Amygdala (tissue), 56 donors: ENCODE measurements at places on chromosomes 12 and 14.

- no peak for DNase-seq
These were observed 46.1 kb downstream of the FRMD6 start for GRCh38 chr14:51697848-51698247.

GRCh38 chr12:126926023-126926594 lies 1340.9 kb upstream of the TMEM132C start:
- DNase-seq = no peak

- no peak for DNase-seq
These were observed 6.7 kb upstream of the C12orf50 start for GRCh38 chr12:88035907-88036289.

- no peak for DNase-seq
These were observed 48.2 kb upstream of the ATP2B1 start for GRCh38 chr12:89756585-89757398.

- no peak for DNase-seq
These were observed 55.2 kb downstream of the PRICKLE1 start for GRCh38 chr12:42534184-42534838.
